ENCODE measurements at places on chromosomes 6 and 20.

DNA sequence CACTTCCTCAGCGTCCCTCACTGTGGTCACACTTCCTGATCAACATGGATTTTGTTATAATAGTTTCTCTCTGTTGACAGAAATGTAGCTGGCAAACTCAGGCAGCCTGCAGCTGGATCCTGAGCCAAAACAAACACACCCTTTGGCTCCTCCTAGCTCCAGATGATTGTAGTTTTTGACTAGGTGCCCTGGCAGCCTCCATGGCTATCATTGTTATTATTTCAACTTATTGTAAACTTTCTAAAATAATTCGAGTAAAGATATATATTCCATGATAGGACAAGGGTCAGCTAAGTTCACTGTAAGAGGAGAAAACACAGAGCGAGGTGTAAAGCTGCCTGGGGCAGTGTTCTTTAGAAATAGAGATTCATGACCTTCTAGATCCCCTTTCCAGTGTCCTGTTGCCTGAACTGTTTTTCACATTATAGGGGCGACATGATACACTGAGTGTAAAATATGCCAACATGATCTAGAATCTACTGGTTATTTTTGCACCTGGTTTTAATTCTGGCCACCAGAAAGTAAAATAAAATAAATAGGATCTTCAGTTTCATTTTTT, 98.2 kb upstream of the HDGFL1 start:
- peak; percentile 70 for DNase-seq

- DNase-seq: no peak
Observed at GRCh38 chr6:161890832-161891297, 617.0 kb upstream of the AGPAT4 start.

GRCh38 chr20:37299718-37300528, 10.5 kb downstream of the MANBAL start:
- DNase-seq: no peak

- DNase-seq: no peak
Observed at GRCh38 chr6:149037051-149037671, 280.4 kb upstream of the TAB2 start.

- peak; percentile 54 for DNase-seq
Observed at GRCh38 chr6:105810105-105810921, 275.8 kb upstream of the PRDM1 start.

GRCh38 chr6:44006123-44006871, 121.0 kb downstream of the MRPL14 start:
- no peak for DNase-seq

GRCh38 chr20:32115211-32115767, 5.8 kb downstream of the TM9SF4 start:
- no peak for DNase-seq

GRCh38 chr20:10427060-10427692, 6.8 kb downstream of the MKKS start:
- DNase-seq: peak; percentile 63

DNA sequence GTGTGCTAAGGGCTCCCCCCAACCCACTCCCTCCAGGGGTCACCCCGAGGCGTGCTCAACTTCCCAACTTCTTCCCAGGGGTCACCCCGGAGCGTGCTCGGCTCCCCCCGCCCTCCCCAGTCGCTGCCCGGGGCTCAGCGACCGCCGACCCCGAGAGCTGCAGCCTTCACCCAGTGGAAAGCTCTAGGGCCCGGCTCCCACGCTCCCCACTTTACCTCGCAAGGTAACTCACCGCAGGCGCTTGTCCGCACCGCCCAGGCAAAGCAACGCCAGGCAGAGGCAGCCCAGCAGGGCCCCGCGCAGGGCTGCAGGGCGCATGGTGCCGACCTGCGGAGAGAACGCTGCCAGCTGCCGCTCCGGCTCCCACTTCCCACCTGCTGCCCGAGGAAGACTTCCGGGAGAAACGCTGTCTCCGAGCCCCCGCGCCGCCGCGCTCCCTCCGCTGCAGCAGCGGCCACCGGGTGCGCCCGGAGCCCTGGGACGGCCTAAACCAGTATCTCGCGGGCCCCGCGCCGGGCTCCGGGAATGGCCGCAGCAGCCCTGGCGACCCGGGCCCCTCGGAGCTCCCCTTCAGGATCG, 396 bp downstream of the RNASET2 start:
- DNase-seq: no peak

DNA sequence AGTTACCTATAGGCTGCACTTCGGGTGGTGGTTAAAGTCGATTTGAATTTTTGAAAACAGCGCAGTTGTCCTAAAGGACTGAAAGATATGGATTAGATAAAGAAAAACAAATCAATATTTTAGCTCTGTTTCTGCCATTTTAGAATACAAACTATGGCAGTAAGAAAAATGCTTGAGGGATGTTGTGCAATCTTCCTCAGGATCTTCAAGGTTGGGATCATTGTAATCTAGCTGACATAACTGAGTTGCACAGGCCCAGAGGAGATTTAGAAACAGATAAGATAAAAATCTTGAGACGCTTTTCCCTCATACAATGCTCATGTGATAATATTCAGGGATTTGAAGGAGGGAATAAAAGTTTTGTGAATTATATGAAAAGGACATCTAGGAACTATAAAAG, 926 bp downstream of the PEX3 start:
- no peak for DNase-seq

DNA sequence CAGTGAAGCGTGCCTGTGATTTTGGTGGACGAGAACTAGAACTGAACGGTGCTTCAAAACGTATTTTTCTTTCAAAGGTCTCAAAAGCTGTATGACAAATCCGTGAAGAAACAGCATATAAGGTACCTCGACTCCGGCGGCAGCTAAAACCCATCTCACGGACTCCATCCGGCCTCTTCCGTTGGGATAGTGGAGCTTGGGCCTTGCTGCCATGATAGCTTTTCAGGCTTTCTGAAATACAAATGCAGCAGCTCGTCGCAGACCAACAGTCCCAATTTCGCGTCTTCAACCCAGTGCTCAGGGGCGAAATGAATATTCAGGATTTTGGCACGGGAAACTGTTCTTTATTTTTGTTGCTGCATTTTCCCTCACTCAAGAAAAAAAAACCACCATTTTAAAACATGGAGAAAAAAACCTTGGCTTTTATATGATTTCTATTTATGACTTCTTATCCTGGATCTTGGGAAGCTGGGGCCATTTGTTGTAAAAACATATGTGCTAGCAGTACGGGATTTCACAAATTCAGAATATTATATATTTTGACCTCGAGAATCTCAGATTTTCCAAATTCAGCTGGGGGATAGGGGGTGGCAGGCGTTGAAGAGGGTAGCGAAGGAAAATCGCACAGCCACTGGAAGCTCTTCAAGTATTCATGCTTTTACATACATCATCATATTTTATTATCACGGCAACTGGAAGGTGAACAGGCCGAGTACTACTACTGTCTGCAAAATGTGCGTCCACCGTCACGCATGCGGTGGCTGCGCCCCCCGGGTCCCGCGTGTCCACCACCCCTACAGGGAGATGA, 849 bp downstream of the GSTA4 start:
- DNase-seq: peak; percentile 65

DNA sequence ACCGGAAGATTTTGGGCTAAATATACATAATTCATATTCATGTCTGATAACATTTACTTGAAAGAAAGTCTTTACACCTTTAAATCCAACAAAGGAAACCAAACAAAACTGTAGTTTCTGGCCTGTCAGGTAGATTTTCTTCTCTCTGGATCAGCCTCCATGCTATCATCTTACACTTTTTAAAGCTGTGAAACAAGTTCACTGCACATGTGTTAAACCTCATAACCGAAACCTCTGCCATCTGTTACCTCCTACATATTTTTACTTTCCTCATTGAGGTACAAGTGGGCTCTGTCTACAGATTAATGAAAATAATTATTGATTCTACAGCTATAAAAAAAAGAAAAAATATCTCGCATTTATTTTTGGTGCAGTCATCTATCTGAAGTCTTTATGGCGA, 149.9 kb downstream of the RALGAPA2 start:
- DNase-seq: no peak

DNA sequence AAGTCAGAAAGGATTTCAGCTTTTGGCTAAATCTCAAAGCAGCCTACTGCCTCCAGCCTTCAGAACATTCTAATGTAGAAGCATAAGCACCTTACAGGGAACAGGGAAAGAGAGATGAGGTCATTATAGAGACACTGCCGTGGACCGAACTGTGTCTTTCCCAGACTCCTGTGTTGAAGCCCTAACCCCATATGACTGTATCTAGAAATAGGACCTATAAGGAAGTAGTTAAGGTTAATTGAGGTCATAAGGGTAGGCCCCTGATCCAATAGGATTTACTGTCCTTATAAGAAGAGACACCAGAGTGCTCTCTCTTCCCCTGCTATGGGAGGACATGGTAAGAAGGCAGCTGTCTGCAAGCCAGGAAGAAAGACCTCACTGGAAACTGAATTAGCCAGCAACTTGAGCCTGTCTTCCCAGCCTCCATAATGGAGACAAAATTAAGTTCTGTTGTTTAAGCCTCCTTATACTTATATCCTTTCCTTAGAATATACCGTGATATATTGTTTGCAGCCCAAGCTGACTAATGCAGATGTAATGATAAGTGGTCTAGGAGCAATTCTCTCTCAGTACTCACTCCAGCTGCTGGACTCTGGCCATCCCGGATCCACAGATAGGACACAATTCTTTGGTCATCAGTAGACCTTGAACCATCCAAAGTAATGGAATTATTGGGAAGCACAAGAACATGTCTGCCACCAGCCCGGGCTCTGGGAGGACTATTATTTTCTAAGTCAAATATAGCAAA, 71.4 kb downstream of the ALDH5A1 start:
- DNase-seq: no peak

GRCh38 chr6:157625111-157625510, 197.9 kb upstream of the SNX9 start:
- no peak for DNase-seq

DNA sequence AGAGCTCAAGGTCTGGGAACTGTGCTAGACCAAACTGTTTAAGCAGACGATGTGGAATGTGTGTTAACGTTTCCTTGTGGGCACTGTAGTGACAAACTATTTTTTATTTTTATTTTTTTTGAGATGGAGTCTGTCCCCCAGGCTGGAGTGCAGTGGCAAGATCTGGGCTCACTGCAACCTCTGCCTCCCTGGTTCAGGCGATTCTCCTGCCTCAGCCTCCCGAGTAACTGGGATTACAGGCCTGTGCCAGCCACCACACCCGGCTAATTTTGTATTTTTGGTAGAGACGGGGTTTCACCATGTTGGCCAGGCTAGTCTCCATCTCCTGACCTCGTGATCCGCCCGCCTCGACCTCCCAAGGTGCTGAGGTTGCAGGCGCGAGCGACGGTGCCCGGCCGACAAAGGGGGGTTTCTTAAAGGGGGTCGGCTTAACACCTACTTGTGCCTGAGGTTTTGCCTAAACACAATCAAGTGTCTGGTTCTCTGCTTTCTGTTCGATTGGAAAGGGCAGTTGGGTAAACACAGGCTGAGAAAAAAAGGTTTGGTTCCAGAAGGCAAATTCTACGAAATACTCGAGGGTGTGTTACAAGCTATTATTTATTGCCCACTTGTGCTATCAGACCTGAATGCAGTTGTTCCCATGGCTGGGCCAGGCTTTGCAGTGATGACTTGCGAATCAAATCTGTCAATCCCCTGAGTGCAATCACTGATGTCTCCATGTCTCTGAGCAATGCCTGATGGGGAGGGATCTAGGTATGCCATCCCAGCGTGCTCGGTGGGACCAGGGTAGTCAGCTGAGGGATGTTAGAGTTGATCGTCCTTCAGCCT, 1.3 kb downstream of the NOP56 start:
- DNase-seq: no peak

DNA sequence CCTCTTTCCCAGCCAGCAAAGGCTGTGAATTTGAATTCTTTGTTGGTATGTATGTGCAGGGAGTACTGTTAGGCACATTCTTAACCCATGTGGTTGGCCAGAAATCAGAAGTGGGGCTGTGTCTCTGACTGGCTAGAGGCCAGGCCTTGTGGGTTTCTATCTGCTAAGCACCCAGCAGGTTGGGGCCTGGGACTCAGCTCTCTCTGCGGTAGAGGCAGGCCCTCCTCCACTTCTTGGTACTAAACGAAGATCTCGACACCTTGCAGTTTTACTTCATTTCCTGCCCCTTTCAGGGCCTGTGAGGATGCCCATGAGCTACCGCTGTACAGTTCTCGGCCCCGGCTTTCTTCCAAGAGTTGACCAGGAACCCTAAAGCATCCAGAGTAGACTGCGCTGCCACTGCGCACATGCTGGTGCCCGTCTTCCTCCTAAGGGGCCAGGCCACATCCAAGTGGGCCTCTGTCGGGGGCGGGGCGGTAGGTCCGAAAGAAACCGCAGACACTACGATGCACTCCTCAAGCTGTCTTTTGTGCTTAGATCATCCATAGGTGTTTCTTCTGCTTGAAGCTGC, 51.1 kb downstream of the TCP11 start:
- DNase-seq: no peak
